Natural killer cell treated with Interleukin-12 subunit alpha and Interleukin-12 subunit beta and Interleukin-15 and Interleukin-18, amount 100 ng/mL, for 72 hours (primary cell): ENCODE measurements at places on chromosomes 5 and 9. TPM values are rescaled to one million over a fixed set of nuclear protein-coding genes. Genes with fewer than 3 reads are reported as not detected.

Gene ENG
- 12.7 TPM for total RNA-seq

Gene GADD45G
- total RNA-seq: 24.3 TPM

Gene HNRNPAB
- total RNA-seq: 314 TPM

Gene AMBP
- total RNA-seq: not detected

DNA sequence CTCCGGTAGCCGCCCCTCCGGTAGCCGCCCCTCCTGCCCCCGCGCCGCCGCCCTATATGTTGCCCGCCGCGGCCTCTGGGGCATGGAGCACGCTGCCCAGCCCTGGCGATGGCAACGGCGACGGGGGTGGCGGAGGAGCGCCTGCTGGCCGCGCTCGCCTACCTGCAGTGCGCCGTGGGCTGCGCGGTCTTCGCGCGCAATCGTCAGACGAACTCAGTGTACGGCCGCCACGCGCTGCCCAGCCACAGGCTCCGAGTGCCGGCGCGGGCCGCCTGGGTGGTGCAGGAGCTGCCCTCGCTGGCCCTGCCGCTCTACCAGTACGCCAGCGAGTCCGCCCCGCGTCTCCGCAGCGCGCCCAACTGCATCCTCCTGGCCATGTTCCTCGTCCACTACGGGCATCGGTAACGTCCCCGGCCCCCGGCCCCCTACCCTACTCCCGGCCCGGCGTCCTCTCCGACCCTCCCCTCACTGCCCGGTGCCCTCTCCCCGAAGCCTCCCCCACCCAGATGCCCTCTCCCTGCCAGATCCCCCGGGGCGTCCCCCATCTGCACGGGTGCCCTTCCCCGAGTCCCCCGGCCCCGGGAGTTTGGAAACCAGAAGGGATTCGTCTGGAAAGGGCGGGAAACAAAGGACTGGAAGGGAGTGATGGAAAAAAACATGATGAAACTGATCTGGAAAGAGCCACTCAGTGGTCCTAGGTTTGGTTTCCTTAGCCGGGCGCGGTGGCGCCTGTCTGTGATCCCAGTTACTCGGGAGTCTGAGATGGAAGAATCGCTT lies 417 bp downstream of the SRD5A1 start:
- DNase-seq: no peak

- no peak for DNase-seq
These were observed 280.7 kb downstream of the PRELID2 start for GRCh38 chr5:145554399-145554798.

GRCh38 chr5:14776602-14777001 lies 95.0 kb downstream of the ANKH start:
- DNase-seq: no peak

- DNase-seq: no peak
These were observed 109.7 kb downstream of the SV2C start for GRCh38 chr5:76192837-76193236.

GRCh38 chr9:78881295-78881694 lies 584.4 kb downstream of the PSAT1 start:
- no peak for DNase-seq

DNA sequence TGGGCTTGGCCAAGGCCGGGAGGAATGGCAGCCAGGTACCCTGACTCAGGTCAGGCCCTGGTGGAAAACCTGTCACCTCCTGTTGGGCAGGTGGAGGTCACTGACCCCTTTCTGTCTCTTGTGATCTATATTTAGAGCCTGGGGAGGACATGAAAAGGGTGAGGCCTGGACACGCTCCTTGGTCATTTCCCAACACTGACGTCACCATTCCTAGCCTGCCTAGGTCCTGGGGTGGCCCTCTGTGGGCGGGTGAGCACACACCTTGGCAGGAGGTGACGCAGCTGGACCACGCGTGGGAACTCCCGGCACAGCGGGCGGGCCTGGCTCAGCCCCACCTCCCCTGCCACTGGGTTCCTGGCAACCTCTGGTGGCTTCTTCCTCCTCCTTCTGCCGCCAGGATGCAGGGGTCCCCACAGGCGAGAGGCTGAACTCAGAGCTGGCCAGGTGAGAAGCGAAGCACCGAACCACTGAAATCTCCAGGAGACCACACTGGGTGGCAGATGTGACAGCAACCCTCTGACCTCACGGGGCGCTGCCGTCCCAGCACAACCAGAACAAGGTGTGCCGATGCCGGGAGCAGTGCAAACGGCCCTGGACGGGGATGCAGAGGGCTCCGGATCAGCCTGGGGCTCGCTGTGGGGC lies 6.4 kb upstream of the RALGDS start:
- peak; percentile 86 for DNase-seq
